ENCODE measurements at places on chromosomes 6 and 20.

DNA sequence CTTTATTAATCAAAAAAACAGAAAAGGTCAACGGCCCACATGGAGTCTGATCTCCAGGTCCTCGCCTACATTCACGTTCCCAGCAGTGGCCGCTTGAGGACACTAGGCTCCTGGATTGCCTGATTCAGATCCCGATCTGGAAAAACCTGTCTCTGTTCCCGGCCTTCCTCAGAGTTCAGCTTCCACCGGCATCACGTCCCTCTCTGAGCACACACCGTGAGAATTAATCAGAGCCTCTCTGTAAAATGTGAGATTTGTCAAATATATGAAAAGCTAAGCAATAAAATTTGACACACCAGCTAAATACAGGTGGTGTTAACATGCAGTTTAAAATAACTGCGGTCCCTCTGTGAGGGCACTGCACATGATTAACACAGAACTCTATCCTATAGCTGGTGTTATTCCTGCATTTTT is 122.8 kb upstream of the COL21A1 start:
- H3K4me3 ChIP-seq: no peak overlapping the region
- H3K4me1 ChIP-seq: peaks cover 10% of the 10 kb centered on the region
- H3K36me3 ChIP-seq: no peaks in the 10 kb centered on the region
- no peaks in the 10 kb centered on the region for H3K27me3 ChIP-seq
- DNase-seq: peak; percentile 53

DNA sequence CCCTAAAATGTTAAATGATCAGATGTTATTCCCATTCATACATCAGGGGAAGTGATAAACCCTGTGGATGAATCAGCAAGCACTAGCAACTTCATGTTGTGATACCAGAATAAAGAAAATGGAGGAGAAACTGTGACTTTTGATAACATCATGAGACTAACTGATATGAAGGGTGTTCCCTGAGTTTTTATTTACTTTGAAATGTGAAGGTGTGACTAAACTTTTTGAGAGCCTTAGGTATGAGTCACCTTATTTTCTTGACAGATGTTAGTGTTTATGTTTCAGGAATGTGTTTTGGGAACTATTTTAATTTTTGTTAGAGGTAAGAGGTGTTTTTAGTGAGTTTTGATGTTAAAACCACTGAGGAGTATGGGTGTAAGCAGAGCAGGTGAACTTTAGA is 4.4 kb downstream of the PARD6B start:
- peaks cover 1% of the 10 kb centered on the region for H3K4me1 ChIP-seq
- no peak overlapping the region for H3K4me3 ChIP-seq
- H3K27ac ChIP-seq: no peak overlapping the region
- DNase-seq: no peak

- no peaks in the 10 kb centered on the region for H3K27me3 ChIP-seq
- DNase-seq: no peak
- H3K27ac ChIP-seq: no peak overlapping the region
- no peaks in the 10 kb centered on the region for H3K4me1 ChIP-seq
Measured at GRCh38 chr6:219641-220198, 72.6 kb upstream of the DUSP22 start.

DNA sequence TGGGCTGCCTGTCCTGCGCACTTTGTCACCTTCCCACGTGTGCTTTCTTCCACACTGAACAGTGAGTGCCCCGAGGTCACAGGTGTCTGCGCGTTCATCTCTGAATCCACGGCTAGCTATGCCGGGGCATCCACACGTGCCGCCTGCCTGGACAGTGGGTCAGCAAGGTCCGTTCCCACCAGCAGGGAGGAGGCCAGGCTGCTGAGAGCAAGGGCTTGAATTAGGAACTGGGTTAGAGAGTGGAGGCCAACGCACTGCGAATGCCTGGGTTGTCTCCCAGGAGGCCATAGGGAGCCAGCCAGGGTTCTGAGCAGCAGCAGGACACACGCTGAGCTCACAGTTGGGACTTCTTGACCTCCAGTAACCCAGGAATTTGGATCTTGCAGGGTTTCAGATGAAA is 248.1 kb downstream of the TAF4 start:
- H3K27me3 ChIP-seq: no peaks in the 10 kb centered on the region
- no peaks in the 10 kb centered on the region for H3K4me1 ChIP-seq
- H3K27ac ChIP-seq: no peak overlapping the region
